ENCODE measurements at places on chromosomes 5 and 9. TPM values are rescaled to one million over a fixed set of nuclear protein-coding genes. Genes with fewer than 3 reads are reported as not detected.

Gene PRSS3
- not detected for total RNA-seq

Gene GARIN3
- total RNA-seq, result not detected

Gene LRRC70
- 3.5 TPM for total RNA-seq

Gene ORM2
- not detected for total RNA-seq

Gene C9
- not detected for total RNA-seq

Gene ARHGEF28
- total RNA-seq, result not detected

Gene MOB3B
- total RNA-seq, result 0.11 TPM

Gene RGS7BP
- not detected for total RNA-seq

Gene DAB2
- not detected for total RNA-seq

Gene PCSK5
- 13.8 TPM for total RNA-seq

Gene FLT4
- 11.1 TPM for total RNA-seq
